ENCODE measurements at places on chromosomes 5 and 9.

DNA sequence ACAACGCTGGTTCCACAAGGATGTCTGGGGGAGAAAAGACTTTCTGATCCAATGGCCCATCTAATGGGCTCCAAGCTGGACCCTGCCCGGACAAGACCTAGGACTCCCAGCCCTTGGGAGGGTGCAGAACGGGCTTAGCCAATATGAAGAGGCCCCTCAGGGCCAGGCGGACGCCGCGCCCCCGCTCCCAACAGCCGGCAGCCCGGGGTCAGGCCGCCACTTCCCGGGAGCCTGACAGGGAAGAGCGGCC is 493 bp downstream of the P4HA2 start:
- no peak for DNase-seq

- DNase-seq = no peak
Measured at GRCh38 chr9:130663258-130663976, 977 bp upstream of the PRDM12 start.

GRCh38 chr9:108142504-108143201 is 653.1 kb upstream of the KLF4 start:
- peak; percentile 36 for DNase-seq

DNA sequence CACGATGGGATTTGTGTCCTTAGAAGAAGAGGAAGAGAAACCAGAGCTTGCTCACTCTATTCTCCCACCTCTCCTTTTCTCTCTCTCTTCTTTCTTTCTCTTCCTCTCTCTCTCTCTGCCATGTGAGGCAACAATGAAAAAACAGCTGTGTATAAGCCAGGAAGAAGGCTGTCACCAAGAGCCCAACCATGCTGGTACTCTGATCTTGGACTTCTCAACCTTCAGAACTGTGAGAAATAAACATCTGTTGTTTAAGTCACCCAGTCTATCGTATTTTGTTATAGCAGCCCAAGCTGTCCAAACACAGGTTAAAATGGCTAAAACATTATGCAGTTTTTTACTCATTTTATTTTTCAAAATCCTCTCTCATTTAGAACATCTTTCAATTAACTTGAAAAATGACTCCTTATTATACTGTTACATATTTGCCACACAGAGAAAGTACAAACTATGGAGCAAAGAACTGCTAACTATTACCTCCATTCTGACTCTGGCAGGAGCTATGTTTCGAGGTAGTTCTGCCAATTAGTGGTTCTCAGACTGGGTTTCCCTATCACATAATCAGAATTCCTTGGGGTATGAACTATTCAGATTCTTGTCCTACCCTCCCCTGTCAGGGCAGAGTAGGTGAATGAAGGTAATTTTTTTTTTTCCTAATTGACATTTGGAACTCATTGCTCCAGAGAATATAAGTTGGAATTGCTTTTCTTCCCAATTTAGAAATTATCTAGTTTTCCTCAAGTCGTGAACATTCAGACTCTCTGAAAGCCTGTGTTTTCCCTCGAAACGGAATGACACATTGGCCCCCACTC is 434.6 kb downstream of the ENC1 start:
- no peak for DNase-seq

DNA sequence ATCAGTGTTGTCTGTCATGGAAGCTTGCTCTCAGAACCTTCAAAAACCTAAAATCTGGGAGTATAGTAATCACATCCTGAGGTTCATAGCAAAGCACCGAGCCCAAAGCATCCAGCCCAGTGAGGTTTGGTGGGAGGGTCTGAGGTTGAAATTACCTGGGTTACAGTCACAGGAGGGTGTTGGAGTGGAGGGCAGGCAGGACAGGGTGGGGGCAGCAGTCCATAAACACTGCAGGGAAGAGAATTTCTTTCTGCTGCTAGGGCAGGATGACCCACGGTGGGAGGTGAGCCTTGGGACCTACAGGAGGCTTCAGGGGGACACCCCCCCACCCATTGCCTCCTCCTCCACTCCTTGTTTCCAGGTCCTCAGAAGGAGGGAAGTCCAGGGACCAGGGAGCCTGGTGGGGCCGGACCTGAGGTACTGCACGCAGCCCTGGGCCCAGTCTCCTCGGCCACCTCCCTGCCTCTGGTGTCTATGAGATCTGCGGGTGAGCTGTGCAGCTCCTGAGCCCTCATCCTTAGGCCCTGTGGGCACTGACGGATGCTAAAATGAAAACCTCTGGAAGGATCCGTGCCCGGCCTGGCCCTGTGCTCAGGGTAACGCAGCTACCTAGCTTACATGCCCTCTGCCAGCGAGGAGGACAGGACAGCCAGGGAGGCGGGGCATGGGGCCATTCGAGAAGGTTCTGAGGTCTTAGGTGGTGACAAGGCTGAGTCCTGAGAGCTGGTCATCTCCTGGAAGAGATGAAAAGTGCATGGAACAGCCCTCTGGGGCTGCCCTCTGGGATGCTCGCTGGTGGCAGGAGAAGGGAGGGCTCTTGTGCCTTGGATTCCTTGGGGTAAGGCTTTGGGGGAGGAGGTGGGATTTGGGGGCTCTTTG is 1.8 kb upstream of the ADCY2 start:
- no peak for DNase-seq

- no peak for DNase-seq
Measured at GRCh38 chr9:137820161-137820855, 57.3 kb upstream of the CACNA1B start.

GRCh38 chr5:42745426-42745825 is 11.2 kb upstream of the CCDC152 start:
- DNase-seq = no peak

- peak; percentile 0 for DNase-seq
Measured at GRCh38 chr5:4862500-4862899, 277.6 kb upstream of the ADAMTS16 start.

DNA sequence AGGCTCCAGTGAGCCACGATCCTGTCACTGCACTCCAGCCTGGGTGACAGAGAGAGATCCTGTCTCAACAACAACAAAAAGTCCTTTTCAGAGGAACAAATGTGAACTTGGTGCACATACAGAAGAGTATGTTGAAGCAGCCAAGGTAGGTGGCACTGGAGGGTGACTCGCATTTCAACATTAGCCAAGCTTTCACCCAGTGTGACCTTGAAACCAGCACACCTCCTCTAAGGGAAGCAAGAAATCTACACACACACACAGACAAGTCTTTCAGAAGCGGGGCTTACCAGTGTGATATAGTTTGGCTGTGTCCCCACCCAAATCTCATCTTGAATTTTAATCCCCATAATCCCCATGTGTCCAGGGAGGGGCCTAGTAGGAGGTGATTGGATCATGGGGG is 225.2 kb downstream of the SEMA5A start:
- DNase-seq = no peak

DNA sequence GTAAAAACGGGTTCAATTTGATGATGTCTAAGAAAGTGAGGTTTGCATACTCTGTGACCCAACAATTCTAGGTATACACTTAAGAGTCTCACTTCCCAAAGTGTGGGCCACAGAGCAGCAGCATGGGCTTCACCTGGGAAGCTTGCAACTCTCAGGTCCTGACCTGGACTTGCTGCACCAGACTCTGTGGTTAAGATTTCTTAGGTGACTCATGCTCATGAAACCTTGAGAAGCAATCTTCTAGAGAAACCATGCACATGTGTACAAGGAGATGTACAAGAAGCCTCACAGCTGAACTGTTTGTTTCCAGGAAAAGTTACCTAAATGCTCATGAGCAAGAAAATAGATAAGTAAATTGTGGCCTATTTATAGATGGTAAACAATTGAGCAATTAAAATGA is 30.0 kb downstream of the DNAJC21 start:
- peak; percentile 33 for DNase-seq

DNA sequence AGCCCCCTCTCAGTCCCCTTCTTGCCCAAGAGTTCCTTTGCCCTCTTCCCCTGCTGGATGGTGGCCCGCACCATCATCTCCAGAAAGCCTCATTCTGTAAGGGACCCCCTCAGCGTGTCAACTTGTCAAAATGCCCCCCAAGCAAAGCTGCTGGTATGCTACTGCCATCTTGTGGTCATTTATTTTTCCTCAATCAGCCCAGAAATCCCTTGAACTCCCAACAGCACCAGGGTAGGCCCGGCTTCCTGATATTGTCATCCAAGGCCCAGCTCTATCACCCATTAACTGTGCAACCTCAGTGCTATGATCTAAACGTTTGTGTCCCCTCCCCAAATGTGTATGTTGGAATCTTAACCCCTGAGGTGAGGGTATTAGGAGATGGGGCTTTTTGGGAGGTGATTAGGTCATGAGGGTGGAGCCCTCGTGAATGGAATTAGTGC is 53.2 kb upstream of the FBXW11 start:
- DNase-seq = no peak

- no peak for DNase-seq
Measured at GRCh38 chr9:101486693-101487442, 46.8 kb upstream of the RNF20 start.

- DNase-seq = no peak
Measured at GRCh38 chr9:119841016-119841415, 471.8 kb upstream of the BRINP1 start.

DNA sequence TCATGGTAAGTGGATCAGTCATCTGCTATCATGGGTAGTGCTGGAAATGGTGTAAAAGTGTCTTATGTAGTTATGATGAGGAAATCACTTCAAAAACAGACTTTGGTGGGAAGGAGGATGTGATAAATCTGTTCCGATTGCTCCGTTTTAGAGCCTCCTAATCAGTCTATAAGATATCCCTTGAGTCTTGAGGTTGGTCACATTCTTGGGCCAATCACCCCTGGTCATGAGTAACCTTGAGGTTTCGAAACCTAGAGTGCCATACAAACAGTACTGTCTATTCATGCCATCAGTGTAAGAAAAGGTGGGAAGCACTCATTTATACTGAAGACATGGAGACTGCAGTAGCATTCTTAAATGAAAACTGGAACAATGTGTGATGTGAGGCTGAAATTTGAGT is 45.8 kb downstream of the LRRTM2 start:
- DNase-seq = no peak

GRCh38 chr5:127014573-127014972 is 15.8 kb downstream of the MARCHF3 start:
- no peak for DNase-seq

GRCh38 chr5:61328791-61329549 is 3.1 kb upstream of the ZSWIM6 start:
- no peak for DNase-seq

DNA sequence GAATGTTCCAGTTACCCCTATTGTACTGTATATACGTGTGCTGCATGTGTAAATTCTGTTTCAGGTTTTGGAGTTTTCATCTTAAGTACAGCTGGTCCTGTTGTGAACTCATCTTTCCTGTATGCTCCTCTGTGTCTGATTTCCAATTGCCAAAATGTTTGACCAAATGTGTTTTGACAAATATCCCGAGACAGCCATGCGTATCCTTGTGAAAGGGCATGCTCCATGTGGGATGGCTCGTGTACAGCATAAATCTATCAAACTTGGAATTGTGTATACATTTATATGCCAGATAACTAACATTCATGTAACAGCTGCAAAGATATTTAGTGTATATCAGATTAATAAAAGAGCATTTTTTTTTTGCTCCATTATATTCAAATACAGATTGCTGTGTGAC is 69.5 kb upstream of the IQGAP2 start:
- no peak for DNase-seq

DNA sequence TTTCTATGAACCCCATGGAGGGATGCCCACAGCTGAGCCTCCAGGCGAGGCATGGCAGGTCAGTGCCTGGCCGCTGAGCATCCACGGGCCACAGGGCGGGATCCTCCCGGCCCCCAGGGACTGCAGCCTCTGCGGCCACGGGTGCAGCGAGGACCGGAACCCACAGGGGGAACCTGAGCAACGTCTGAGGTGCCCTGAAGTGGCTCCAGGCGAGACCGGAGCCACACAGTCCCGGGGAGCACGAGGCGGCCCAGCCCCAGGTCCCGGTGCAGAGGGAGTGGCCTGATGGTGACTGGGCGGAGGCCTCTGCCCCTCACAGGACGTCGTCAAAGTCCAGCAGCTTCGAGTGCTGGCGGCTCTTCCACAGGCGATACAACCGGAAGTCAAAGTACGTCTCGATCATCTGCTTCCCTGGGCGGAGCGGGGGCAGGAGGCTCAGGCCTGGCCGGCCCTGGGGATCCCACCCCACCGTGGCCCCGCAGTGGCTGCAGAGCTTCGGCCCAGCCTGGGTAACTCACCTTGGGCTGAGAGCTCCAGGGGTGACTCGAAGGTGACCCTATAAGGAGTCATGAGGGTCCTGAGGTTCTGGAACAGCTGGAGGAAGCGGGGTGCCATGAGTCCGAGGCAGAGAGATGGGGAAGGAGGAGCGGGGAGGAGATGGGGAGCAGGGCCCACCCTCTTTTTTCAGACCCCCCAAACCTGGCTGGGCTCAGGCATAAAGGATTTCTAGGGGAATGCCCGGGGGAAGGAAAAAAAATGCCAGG is 8.1 kb upstream of the ENTPD8 start:
- DNase-seq = no peak

GRCh38 chr9:33438926-33439680 is 8.3 kb downstream of the AQP3 start:
- no peak for DNase-seq

- DNase-seq = no peak
Measured at GRCh38 chr9:77834898-77835488, 186.9 kb upstream of the GNA14 start.

- no peak for DNase-seq
Measured at GRCh38 chr9:135716045-135716444, 14.1 kb downstream of the KCNT1 start.

GRCh38 chr5:32692036-32692746 is 18.9 kb upstream of the NPR3 start:
- peak; percentile 73 for DNase-seq

DNA sequence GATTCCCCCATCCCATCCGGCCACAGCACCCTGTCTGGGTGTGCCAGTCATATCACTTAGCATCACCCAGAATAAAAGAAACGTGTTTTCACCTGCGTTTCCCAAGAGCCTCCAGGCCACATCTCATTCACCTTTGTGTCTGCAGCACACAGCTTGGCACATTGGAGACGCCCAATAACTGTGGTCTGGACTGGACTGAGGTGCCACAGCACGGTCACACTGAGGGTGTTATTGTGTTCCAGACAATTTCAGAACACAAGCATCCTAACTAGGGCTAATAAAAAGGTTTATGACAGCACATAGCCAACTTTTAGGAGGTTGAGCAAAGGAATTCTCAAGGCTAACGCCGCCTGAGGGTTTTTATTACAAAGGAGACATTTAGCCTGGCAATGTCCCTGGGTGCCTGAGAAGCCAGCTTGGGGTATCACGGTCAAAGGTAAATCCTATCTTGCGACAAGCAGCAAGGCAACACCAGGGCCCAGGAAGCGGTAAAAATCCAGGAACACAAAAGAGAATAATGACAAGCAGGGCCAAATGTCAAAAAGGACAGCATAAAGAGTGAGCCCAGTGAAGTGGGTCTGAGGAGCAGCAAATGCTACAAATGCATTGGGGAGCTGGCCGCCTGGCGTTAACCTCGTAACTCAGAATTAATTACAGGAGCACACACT is 3.4 kb downstream of the EPB41L4B start:
- DNase-seq = no peak

DNA sequence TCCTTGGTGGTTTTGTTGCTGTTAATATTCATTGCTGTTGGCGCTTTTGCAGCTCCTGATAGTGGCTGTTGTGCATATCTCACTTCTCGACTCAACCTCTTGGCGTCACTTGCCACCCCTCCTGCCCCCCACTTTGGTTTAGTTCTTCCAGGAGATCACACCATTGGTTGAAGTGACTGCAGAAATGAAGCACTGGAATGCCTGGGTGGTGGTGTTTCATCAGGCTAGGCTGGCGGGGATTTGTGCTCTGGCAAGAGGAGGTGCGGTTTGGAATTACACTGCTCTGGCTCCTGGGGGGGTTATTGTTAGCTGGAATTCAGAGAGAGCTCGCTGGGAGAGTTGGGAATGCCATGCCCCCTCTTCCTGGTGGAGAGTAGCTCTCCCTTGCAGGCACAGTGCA is 11.5 kb downstream of the PRRC2B start:
- peak; percentile 51 for DNase-seq

- DNase-seq = peak; percentile 84
Measured at GRCh38 chr9:129626625-129627284, 792 bp downstream of the NTMT1 start.
